ENCODE measurements at places on chromosomes 12 and 14. TPM values are rescaled to one million over a fixed set of nuclear protein-coding genes. Genes with fewer than 3 reads are reported as not detected.

DNA sequence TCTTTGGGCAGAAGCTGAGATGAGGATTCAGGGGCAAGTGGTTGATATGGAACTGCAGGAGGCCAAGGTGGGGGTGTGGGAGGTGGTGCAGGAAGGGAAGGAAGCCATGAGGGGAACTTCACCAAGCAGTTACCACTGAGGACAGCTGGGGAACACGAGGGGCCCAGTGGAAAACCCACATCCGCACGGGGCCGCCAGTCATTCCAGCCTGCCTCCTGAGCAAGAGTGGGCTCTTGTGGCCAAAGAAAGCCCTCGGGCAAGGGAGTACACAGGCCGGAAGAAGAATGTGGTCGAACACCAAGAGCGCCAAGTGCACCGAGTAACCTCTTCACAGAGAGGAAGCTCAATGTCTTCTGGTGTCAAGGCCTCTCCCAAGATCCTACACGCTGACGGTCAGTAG lies 252.2 kb upstream of the FOXN3 start:
- DNase-seq = peak; percentile 21
- H3K36me3 ChIP-seq = no peaks in the 10 kb centered on the region
- H3K4me3 ChIP-seq = no peak overlapping the region
- H3K4me1 ChIP-seq = peaks cover 7% of the 10 kb centered on the region
- H3K27me3 ChIP-seq = no peaks in the 10 kb centered on the region
- no peak overlapping the region for H3K27ac ChIP-seq

MAPKAPK5 gene
- total RNA-seq = 26.2 TPM

SLC35E3 gene
- 5.1 TPM for total RNA-seq

GRCh38 chr12:93136253-93137055 lies 207.4 kb upstream of the EEA1 start:
- no peak overlapping the region for H3K4me3 ChIP-seq
- peaks cover 38% of the 10 kb centered on the region for H3K4me1 ChIP-seq
- no peaks in the 10 kb centered on the region for H3K36me3 ChIP-seq
- DNase-seq = no peak

- no peak for DNase-seq
- H3K36me3 ChIP-seq = no peaks in the 10 kb centered on the region
- no peak overlapping the region for H3K27ac ChIP-seq
- peaks cover 26% of the 10 kb centered on the region for H3K4me1 ChIP-seq
- H3K27me3 ChIP-seq = no peaks in the 10 kb centered on the region
These were observed 21.5 kb downstream of the RASSF9 start for GRCh38 chr12:85814741-85815140.

LIN7A gene
- total RNA-seq = 11.9 TPM

RD3L gene
- total RNA-seq = 30.7 TPM

- H3K27ac ChIP-seq = no peak overlapping the region
- H3K4me1 ChIP-seq = no peaks in the 10 kb centered on the region
- DNase-seq = no peak
- no peak overlapping the region for H3K4me3 ChIP-seq
- H3K36me3 ChIP-seq = no peaks in the 10 kb centered on the region
These were observed 98.7 kb downstream of the BBS10 start for GRCh38 chr12:76249501-76249900.

DNA sequence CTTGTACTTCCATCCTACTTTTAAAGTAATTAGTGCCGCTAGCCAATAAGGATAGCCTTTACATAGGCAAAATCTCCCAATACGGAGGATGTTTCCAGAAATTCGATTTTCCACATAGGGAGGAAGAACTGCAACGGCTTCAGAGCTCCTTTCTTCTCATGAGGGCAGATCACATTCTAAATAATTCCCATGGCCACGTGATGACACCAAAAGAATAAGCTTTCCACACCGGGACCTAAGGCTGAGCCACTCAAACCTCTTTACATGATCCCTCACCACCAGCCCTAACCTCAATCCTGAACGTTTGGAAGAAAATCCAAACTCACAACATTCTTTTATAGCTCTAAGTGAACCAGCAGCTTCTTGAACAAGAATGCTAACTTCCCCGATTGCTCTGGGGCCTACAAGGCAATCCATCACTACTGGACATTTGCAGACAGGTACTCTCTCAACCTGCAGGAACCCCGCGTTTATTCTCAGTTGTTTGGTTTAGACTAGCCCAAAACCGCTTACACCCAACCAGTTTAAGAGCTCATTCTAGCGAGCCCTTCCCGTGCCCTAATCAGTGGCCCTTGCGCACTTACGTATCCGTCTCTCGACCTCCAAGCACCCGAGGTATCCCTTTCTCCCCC lies 884 bp downstream of the CAPRIN2 start:
- H3K36me3 ChIP-seq = no peaks in the 10 kb centered on the region
- H3K4me3 ChIP-seq = peak overlapping the region; percentile 91
- H3K27me3 ChIP-seq = no peaks in the 10 kb centered on the region
- H3K27ac ChIP-seq = peak overlapping the region; percentile 87

- no peak overlapping the region for H3K4me3 ChIP-seq
- H3K36me3 ChIP-seq = no peaks in the 10 kb centered on the region
- H3K27ac ChIP-seq = no peak overlapping the region
- H3K4me1 ChIP-seq = peaks cover 35% of the 10 kb centered on the region
- DNase-seq = no peak
These were observed 1.9 kb upstream of the MMP17 start for GRCh38 chr12:131826097-131826928.

P2RX2 gene
- not detected for total RNA-seq

C12orf50 gene
- not detected for total RNA-seq

GRCh38 chr12:16962889-16963288 lies 356.9 kb upstream of the LMO3 start:
- no peak overlapping the region for H3K27ac ChIP-seq
- no peak for DNase-seq
- no peaks in the 10 kb centered on the region for H3K27me3 ChIP-seq
- H3K36me3 ChIP-seq = no peaks in the 10 kb centered on the region

DNA sequence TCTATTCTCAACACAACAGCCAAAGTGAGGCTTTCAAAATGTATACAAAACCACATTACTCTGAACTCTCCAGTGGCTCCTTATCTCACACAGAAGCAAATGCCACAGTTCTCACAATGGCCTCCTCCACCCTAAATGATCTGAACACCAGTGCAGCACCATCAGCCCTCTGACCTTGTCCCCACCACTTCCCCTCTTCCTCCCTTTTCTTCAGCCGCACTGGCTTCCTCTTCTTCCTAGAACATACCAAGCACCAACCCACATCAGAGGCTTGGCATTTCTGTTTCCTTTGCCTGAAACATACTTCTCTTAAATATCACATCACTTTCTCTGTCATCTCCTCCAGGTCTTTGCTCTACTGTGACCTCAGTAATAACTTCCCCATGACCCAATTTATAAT lies 66.3 kb downstream of the GPR135 start:
- H3K27me3 ChIP-seq = no peaks in the 10 kb centered on the region
- no peak overlapping the region for H3K4me3 ChIP-seq
- H3K27ac ChIP-seq = no peak overlapping the region
- no peak for DNase-seq
- H3K36me3 ChIP-seq = no peaks in the 10 kb centered on the region

GRCh38 chr12:47870175-47870781 lies 34.5 kb downstream of the VDR start:
- peaks cover 16% of the 10 kb centered on the region for H3K4me1 ChIP-seq
- H3K4me3 ChIP-seq = peak overlapping the region; percentile 9
- DNase-seq = peak; percentile 51
- no peaks in the 10 kb centered on the region for H3K27me3 ChIP-seq

DNA sequence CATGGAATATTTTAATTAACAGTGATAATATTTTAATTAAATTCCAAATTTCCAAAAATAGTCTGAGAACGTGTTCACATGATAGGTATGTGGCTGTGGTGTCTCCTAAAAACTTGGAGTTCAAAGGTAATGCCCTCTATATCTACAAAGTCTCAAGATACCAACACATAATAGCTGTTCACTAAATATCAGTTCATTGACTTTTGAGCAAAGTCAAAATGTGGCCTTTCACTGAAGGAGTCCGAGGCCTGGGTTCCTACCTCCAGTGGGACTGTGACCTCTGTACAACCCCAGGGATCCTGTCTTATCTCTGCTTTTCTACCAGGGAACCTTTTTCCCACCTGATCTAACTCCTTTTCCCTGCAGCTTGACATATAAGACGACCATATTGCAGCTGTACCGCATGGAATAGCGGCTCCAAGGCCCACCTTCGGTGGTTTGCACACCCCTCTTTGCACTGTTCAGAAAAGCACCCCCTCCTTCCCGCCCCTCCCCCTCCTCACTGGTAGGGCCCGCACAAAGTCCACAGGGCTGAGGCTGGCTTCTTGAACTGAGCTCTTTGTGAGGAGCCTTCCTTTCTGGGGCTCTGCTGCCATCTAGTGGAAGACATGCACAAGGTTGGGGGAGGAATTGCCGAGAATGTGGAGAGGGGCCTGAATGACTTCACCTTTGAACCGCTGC lies 3.1 kb downstream of the CCND2 start:
- peak overlapping the region; percentile 86 for H3K4me3 ChIP-seq
- H3K27ac ChIP-seq = peak overlapping the region; percentile 97
- H3K36me3 ChIP-seq = peaks cover 39% of the 10 kb centered on the region
- peaks cover 93% of the 10 kb centered on the region for H3K4me1 ChIP-seq

- peak overlapping the region; percentile 69 for H3K4me3 ChIP-seq
- peaks cover 55% of the 10 kb centered on the region for H3K4me1 ChIP-seq
- peak overlapping the region; percentile 89 for H3K27ac ChIP-seq
- no peaks in the 10 kb centered on the region for H3K36me3 ChIP-seq
These were observed 950 bp downstream of the IFI27 start for GRCh38 chr14:94111276-94112095.

GRCh38 chr12:29818916-29819623 lies 35.3 kb upstream of the TMTC1 start:
- H3K4me3 ChIP-seq = no peak overlapping the region
- DNase-seq = peak; percentile 61
- no peak overlapping the region for H3K27ac ChIP-seq
- H3K27me3 ChIP-seq = no peaks in the 10 kb centered on the region

DNA sequence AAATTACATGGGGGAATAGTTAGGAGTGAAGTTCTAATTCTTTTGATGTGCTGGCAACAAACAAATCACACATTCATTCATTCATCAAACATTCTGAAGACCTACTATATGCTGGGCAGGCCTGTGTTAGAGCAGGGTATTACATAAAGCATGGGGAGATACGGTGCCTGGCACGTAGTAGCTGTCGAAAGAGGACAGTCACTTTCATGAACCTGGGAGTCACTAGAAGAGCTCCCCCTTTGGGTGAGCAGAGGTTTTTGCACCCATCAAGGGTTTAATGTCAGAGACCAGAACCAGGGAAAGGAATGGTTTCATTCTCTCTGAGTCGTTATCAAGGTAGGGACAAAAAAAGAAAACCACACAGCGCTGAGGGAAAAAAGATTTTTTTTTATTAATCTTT lies 10.0 kb downstream of the LHX5 start:
- H3K27me3 ChIP-seq = peaks cover 100% of the 10 kb centered on the region
- peaks cover 40% of the 10 kb centered on the region for H3K4me1 ChIP-seq
- no peaks in the 10 kb centered on the region for H3K36me3 ChIP-seq
- H3K4me3 ChIP-seq = no peak overlapping the region

PIK3C2G gene
- total RNA-seq = not detected

GRCh38 chr12:106288101-106288493 lies 14.4 kb upstream of the TCP11L2 start:
- H3K4me3 ChIP-seq = no peak overlapping the region
- H3K4me1 ChIP-seq = peaks cover 19% of the 10 kb centered on the region
- no peak for DNase-seq
- H3K36me3 ChIP-seq = no peaks in the 10 kb centered on the region
- H3K27ac ChIP-seq = no peak overlapping the region

GRCh38 chr14:57205938-57206337 lies 62.8 kb downstream of the EXOC5 start:
- no peak overlapping the region for H3K4me3 ChIP-seq
- no peak overlapping the region for H3K27ac ChIP-seq
- H3K36me3 ChIP-seq = peaks cover 44% of the 10 kb centered on the region
- no peaks in the 10 kb centered on the region for H3K4me1 ChIP-seq
- no peaks in the 10 kb centered on the region for H3K27me3 ChIP-seq
- no peak for DNase-seq

- H3K4me3 ChIP-seq = no peak overlapping the region
- H3K27ac ChIP-seq = no peak overlapping the region
These were observed 3.8 kb upstream of the PLA2G1B start for GRCh38 chr12:120331390-120331789.

- no peak for DNase-seq
- no peaks in the 10 kb centered on the region for H3K27me3 ChIP-seq
- no peaks in the 10 kb centered on the region for H3K4me1 ChIP-seq
- no peak overlapping the region for H3K4me3 ChIP-seq
These were observed 33.1 kb upstream of the COL2A1 start for GRCh38 chr12:48037267-48037915.

RNF34 gene
- 22.4 TPM for total RNA-seq

GRCh38 chr12:108043750-108044533 lies 85.1 kb upstream of the WSCD2 start:
- H3K36me3 ChIP-seq = no peaks in the 10 kb centered on the region
- no peak for DNase-seq
- H3K4me1 ChIP-seq = peaks cover 11% of the 10 kb centered on the region
- H3K27ac ChIP-seq = no peak overlapping the region

DNA sequence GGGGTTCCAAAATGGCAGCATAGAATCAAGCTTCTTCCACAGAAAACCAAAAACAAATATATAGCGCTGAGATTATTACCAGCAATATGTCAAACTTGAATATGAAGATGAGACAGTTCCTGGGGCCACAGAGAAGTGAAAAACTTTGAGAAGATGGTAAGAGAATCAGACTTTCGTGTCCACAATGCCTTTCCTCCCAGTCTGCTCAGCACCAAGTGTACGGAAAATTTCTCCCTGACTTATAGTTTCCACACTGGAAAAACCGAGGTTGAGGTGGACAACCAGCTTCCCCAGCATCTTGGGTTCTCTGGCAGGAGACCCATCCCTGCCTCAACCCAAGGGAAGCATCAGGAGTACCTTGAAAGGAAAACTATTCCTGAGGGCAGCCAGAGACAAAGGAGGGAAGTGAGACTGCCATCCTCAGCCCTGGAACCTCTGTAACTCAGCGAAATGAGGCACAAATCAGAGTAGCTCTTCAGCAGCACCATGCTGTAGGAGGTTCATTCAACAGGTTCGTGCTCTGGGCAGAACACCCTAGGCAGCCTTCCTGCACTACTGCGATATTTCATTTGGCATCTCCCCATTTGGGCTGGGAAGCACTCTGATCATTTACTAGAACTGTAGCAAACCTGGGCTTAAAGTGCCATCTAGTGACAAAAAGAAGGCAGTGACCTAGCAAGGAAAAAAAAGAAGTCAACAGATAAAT lies 52.4 kb upstream of the CAPRIN2 start:
- H3K4me1 ChIP-seq = peaks cover 4% of the 10 kb centered on the region
- no peaks in the 10 kb centered on the region for H3K27me3 ChIP-seq
- DNase-seq = no peak

CARMIL3 gene
- 0.11 TPM for total RNA-seq

- H3K4me3 ChIP-seq = no peak overlapping the region
- no peak for DNase-seq
These were observed 85.8 kb downstream of the SLC25A47 start for GRCh38 chr14:100409003-100409360.

DNA sequence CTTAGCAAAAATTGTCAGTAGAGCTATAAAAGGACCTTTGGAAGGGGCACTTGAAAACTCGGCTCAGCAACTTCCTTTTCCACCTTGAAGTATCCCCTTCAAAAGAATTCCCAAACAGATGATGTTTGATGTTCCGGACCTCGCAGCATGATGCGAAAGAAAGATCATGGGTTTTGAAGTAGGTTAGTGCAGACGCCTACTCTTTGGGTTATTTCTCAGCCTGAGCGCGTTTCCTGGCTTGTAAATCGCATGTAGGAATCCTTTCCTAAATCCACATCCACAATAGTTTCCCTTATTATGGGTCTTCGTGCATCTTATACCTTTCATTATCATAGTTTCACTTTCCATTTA lies 584 bp upstream of the NEDD1 start:
- DNase-seq = no peak
- H3K4me3 ChIP-seq = peak overlapping the region; percentile 91
- H3K27me3 ChIP-seq = no peaks in the 10 kb centered on the region
- peaks cover 31% of the 10 kb centered on the region for H3K4me1 ChIP-seq
- no peaks in the 10 kb centered on the region for H3K36me3 ChIP-seq

GRCh38 chr14:74938531-74939495 lies 15.8 kb upstream of the RPS6KL1 start:
- no peaks in the 10 kb centered on the region for H3K36me3 ChIP-seq
- peak overlapping the region; percentile 94 for H3K27ac ChIP-seq
- H3K4me3 ChIP-seq = no peak overlapping the region

All from left ventricle myocardium inferior (tissue), 1 donor.